ENCODE measurements at places on chromosomes 2 and 18.

- no peak for DNase-seq
Measured at GRCh38 chr2:11701751-11702301, 31.8 kb upstream of the NTSR2 start.

- DNase-seq = no peak
Measured at GRCh38 chr2:104690255-104690984, 163.5 kb upstream of the POU3F3 start.

GRCh38 chr2:1143129-1143528, 192.5 kb downstream of the SNTG2 start:
- no peak for DNase-seq

GRCh38 chr2:36351291-36351690, 4.3 kb upstream of the CRIM1 start:
- DNase-seq = no peak

- DNase-seq = no peak
Measured at GRCh38 chr18:473802-474201, 26.7 kb downstream of the COLEC12 start.

DNA sequence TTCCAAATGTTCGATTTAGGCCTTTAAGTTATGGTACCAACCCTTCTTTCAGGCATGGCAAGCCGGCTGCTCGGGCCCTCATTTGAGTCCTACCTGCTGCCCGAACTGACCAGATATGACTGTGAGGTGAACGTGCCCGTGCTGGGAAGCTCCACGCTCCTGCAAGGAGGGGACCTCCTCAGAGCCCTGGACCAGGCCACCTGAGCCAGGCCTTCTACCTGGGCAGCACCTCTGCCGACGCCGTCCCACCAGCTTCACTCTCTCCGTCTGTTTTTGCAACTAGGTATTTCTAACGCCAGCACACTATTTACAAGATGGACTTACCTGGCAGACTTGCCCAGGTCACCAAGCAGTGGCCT, 87.2 kb downstream of the EPAS1 start:
- DNase-seq = no peak

DNA sequence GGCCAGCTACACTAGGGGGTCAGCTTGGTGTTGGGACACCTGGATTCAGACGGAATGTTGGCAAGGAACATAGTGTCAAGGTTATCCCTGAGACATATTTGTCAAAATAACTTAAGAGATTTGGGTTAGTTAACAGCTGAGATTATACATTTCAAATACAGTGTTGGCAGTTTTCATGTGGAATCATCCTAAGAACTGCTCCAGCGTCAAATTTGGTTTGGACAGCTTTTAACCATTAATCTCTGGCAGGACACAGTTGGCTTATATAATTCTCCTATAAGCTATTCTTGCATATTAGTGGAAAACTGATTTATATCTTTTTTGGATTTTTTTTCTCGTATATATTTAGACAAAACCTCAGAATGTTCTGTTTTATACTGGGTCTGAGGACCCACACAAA, 132.2 kb downstream of the CCDC85A start:
- no peak for DNase-seq

- DNase-seq = peak; percentile 0
Measured at GRCh38 chr2:81835321-81836000, 1530.9 kb upstream of the LRRTM1 start.

DNA sequence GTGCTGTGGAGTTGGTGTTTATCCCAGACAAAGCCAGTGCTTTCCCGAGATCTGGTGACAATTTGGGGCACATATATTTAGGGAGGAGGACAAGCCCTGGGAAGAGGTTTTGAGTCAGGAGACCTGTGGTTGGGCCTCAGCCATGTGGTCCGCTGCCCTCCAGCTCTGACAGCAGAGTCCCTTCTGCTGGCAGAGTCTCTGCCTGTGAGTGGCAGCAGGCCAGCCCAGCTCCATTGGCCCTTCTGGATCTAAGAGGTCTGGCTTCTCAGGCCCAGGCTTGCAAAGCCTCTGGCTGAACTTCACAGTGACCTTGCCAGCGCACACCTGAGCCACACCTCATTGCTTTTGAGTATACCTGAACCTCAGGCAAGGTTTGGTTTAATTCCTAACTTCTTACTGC, 115.3 kb downstream of the BCL2L11 start:
- no peak for DNase-seq

DNA sequence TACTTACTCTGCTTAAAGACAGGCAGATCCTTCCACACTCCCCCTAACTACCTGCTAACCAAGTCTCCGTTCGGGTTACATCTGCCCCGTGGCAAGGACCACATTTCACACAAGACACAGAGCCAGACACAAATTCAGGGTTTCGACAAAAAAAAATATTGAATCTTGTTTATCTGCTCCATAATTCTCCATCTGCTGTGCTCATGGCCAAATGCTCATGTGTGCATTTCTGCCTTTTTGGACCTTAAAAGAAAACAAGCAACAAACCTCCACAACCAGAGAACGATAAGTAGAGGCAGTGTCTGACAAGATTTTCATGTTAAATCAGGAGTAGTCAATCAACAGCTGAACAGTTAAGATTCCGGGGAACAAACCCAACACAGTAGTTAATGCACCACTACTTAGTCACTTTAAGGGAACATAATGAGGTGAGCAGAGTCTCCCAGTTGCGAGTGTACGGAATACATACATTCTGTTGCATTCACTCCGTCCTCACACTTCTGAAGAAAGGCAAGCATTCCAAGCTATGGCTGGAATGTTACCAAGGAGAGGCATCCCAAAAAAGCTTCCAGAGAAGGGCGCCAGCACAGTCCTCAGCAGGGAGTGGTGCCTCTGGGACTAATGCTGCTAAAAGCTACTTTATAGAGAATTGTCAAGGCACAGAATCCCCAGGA, 121.0 kb downstream of the ANKRD44 start:
- DNase-seq = no peak

- no peak for DNase-seq
Measured at GRCh38 chr2:48315896-48316194, 214.1 kb upstream of the STON1 start.

DNA sequence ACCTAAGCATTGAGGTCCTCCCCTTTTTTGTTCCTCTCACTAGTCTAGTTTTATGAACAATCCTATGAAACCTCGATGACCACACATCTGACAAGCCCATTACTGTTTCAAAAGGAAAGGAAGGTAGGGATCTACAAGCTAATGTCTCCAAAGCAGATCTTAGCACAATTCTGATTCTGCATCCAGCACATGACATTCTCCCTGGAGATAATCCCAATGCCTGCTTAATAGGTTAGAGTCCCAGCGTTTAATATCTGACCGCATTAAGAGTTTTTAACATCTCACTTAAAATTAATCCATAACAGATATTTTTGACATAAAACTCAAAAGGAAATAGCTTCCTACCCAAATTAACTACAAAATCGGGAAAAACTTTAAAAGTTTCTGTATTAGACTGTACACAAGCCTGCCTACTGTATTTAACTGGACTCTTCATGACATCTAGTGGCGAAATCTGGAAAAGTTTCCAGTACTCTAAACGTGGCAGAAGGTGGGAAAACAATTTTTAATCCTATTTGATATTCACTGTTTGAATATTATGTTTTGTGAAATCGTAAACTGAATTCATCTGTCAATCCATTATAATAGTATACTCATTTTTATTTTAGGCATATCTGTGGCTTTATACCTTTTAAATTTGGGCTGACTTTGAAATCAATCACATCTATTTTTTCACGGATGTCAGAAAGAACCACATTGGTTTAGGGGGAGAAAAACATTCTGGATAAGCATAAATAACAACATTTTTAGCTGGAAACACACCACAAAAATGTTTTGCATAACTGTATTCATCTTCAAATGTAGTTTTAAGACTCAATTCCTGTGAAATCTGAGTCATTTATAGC, 62.4 kb downstream of the TXNL1 start:
- DNase-seq = peak; percentile 0

GRCh38 chr2:67977464-67977863, 85.3 kb downstream of the C1D start:
- DNase-seq = no peak

DNA sequence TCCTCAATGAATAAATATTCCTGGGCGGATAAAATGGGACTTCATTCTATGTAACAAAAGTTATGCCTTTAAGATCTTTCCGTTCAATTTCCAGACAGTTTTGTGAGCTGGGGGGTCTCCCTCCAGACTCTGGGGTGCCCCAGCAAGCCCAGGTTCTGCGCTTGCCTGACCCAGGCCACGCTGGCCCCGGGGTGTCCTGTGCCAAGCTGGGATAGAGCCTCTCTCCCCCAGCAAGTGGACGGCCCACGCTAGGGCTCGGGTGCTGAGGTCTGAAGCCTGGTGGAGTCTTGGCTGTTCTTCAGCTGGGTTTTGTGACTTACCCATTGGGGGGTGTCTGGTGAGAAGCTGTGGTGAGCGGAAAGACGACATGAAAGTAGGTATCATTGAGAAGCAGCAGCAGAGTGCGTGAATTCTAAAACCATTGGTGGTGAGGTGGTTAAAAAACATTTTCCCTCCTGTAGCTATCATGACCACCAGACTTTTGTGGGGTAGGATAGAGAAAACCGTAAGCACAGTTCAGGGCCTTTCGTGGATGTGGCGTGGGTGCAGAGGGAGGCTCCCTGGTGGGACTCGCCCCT, 346.8 kb downstream of the ANAPC1 start:
- no peak for DNase-seq

DNA sequence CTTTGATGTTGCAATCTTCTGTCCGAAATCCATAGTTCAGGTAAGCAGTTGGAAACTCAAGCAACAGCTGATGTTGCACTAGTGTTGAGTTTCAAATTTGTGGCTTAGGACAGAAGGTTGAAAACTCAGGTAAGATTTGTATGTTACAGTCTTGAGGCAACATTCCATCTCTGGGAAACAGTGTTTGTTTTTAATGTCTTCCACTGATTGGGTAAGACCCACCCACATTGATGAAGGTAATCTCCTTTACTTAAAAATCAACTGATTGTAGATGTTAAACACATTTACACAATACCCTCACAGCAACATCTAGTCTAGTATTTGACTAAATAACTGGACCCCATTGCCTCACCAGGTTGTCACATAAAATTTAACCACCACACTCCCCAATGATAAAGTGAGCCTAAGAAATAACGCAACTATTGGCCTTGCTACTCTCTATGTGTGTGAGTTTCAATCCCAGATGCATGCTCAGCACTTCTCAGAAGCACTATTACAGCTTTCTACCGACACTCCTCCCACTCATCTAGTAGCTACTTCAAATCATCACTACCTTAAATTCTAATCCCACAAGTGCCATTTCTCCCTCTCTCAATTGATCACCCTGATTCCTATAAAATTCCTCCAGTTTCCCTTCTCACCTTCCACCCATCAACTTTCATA, 164.0 kb downstream of the MBD2 start:
- no peak for DNase-seq

GRCh38 chr2:126707941-126708340, 52.0 kb downstream of the GYPC start:
- DNase-seq = no peak

DNA sequence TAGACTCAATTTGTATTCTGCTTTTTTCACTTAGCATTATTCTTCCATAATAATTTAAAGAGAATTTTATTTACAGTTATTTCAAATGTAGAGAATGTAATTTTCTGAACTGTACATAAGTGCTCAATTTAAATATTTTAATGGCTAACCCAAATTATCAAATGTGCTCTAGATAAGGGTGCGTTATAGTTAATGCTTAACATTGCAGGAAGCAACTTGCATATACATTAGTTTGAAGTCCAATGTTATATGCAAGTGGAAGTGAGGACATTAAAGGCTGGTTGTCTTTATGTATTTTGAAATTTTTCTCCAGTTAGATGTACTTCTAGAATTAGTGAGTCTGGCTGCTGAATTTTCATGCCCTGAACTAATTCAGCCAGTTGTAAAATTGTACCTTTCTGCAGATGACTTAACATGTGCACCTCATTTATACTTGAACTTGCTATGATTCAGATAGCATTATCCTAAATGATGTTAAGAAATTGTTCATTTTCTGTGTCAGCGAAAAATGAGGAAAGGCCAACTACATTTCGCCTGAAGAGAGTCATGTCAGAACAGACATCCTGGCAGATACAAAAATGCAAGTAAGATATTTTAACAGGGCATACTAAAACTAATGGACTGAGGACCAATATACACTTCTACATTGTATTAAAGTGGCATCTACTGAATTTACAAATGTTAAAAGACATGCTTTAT, 59.2 kb upstream of the GAREM1 start:
- no peak for DNase-seq

- DNase-seq = peak; percentile 52
Measured at GRCh38 chr2:236086971-236087465, 81.2 kb downstream of the GBX2 start.

DNA sequence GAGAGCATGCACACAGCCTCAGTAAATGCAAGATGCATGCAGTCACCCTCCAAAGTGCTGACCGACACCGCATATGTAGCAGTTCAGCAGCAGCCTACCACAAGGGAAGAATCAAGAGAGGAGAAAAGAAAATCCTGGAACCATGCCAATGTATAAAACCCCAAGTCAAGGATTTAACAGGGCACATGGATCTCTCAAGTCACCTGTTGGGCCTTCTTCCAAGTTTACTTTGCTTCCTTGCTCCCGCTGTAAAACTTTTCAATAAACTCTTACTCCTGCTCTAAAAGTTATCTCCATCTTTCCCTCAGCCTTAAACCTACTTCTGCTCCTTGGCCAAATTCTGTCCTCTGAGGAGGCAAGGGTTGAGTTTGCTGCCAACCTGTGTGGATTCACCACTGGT, 147.8 kb upstream of the MAP2 start:
- DNase-seq = no peak

- DNase-seq = no peak
Measured at GRCh38 chr2:235582081-235582686, 88.3 kb downstream of the AGAP1 start.
